ENCODE measurements at places on chromosomes 11 and 22.

GRCh38 chr11:41245704-41246398 is 213.6 kb downstream of the LRRC4C start:
- no peak for DNase-seq

DNA sequence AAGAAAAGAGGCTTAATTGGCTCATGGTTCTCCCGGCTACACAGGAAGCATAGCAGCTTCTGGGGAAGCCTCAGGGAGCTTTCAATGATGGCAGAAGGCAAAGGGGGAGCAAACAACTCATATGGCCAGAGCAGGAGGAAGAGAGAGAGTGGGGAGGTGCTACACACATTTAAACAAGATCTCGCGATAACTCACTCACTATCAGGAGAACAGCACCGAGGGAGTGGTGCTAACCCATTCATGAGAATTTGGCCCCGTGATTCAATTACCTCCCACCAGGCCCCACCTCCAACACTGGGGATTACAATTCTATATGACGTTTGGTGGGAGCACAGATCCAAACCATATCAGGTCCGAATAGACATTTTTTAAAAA is 41.7 kb upstream of the APLNR start:
- no peak for DNase-seq

DNA sequence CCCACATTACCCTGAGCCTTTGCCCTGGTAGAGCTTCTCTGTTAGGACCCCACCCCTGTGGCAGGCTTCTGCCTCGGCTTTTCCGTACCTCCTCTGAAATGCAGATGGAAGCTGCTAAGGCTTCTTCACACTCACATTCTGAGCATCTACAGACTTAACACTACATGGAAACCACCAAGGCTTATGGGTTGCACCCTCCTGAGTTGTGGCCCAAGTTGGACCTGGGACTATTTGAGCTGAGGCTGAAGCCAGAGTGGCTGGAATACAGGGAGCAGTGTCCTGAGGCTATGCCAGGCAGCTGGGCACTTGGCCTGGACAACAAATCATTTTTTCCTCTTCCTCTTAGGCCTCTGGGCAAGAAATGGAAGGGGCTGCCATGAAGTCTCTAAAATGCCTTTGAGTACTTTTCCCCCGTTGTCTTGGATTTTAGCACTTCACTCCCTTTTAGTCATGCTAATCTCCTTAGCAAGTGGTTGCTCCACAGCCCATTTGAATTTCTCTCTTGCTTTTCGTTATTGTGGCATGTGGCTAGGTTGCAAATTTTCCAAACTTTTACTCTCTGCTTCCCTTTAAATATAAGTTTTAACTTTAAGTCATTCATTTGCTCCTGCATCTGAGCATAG is 114.8 kb upstream of the FIBIN start:
- DNase-seq: no peak

DNA sequence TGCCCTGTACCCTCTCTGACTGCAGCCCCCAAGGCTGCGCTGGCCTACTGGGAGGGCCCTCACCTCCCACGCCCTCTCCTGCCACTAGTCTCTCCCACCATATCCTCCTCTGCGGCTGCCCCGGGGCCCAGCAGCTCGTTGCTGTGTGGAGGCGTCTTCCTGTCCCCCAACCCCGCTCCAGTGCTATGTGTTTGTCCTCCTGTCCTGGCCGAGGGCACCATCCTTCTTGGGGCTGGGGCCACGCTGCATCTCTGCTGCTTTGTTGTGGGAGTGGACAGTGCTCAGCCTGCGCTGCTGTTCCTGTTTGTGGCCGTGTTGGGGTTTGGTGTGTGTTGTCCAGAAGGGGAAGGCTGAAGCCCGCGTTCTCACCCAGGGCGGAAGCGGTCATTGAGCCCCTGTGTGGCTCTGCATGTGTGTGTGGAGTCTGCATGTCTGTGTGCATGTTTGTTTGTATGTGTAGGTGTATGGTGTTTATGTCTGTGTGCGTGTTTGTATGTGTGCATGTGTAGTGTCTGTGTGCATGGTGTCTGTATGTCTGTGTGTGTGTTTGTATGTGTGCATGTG is 15.7 kb downstream of the TPCN2 start:
- no peak for DNase-seq

DNA sequence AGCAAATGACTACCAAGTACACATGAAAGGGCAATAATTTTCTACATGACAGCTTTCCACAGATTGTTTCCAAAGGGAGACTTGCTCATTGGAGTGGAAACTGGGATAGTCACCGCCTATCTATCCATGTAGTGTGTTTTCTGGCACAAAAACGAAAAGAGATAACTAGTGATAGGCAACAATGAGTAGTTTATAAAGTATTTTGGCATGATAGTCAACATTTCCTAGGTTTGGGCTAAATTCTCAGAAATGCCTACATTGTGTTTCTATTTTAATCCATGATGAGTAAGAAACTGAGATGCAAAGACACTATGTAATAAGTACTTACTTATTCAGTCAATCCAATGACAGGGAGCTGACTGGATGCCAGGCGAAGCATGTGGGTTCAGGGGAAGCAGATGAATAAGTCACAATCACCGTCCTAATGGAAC is 1129.1 kb downstream of the DLG2 start:
- no peak for DNase-seq

DNA sequence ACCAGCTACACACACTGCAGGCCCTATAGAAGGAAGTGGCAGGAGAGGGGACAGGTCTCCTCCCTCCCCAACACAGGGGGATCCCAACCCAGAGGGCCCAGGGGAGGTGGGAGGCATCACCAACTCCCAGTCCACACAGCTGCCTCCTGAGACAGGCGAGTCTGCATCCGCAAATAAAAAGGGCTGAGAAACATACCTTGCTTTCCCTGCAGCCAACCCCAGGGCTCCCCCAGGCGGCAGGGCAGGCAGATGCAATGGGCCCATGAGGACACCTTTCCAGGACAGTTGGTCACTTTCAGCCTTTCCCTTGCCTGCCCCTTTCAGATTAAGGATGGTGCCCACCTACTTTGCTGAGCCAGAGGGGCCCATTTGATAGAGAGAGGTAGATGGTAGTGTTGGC is 180.0 kb downstream of the BRD1 start:
- no peak for DNase-seq

GRCh38 chr11:16604794-16605388 is 133.6 kb upstream of the C11orf58 start:
- no peak for DNase-seq

DNA sequence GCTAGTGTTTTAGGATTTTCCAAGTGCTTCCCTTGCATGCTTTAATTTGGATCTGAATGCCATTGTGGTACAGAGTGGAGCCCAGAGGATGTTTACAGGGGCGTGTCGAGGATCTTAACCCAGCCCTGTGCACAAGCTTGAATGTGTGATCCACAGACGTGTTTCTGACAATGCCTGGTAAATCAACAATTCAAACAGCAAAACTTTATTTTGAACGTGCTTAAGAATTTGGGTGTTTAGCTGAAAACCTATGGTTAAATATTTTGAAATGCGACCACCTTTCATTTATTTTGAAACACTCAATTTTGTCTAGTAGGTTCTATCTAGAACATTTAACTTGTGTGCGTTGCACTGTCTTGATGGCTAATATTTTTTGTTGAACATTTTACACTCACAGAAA is 1.8 kb downstream of the TUBA8 start:
- DNase-seq: no peak

DNA sequence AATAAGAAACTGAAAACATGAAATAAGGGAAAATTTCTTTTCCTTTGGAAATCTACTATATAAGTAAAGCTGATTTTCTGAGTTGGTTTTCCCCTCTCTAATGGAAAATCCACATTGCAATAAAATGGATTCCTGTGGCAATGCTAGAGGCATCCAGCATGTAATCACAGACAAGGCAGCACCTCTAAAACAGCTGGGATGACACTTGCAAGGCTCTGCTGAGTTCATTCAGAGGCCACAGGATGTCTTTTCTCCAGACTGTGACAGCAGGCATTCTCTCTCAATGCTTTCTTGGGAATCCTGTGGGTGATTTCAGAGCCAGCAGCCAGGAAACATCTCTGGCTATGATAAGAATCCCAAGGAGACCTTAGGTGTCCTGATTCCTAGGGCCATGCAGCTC is 201.3 kb upstream of the BLID start:
- no peak for DNase-seq

DNA sequence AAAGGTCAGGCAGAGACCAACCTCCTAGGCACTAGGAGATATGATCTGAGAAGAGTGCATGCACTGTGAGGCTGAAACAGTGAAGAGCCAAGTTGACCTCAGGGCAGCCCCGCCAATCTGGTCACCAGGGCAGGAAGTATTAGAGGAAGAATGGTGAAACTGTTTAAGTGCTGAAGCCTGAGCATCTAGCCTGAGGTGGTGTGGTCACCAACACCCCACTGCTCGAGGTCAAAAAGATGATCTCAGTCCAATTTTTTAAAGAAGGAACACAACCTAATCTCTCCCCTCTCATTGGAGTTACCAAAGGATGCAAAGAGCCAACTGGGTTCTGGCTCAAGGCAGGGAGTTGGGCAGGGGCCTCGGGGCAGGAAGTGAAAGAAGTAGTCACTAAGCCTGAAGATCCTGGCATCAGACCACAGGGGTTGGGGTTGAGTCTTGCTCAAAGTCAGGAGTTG is 4.0 kb downstream of the APBB1 start:
- no peak for DNase-seq
